ENCODE measurements at places on chromosomes 3 and 15. TPM values are rescaled to one million over a fixed set of nuclear protein-coding genes. Genes with fewer than 3 reads are reported as not detected.

DNA sequence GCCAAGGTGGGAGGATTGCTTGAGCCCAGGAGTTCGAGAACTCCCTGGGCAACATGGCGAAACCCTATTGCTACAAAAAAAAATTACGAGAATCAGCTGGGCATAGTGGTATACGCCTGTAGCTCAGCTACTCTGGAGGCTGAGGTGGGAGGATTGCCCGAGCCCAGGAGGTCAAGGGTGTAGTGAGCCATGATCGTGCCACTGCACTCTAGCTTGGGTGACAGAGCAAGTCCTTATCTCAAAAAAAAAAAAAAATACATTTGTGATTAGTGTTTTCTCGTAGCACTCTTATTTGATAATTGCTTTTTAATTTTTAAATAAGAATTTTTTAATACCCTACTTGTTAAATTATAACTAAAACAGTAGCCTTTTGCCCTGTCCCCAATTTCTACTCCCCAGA lies 18.4 kb downstream of the IREB2 start:
- DNase-seq = no peak

- peak; percentile 48 for DNase-seq
These were observed 257.1 kb upstream of the TRIM42 start for GRCh38 chr3:140420621-140421357.

DNA sequence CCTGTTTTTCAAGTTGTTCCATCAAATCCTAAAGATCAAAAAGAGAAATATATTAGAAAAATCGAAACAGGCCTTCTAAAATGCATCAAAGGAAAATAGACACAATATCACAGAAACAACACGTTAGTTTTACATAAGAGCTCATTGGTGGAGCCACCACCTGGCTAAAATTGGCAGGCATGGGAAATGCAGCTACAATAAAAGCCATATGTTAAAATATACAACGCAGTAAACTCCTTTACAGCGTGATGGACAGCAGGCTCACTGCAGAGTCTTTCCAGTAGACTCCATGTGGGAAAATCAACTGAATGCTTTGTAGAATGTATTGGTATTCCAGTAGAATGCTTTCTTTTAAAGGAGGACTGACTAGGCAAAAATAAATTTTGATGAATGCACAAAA lies 40.9 kb upstream of the MYO5C start:
- no peak for DNase-seq

DNA sequence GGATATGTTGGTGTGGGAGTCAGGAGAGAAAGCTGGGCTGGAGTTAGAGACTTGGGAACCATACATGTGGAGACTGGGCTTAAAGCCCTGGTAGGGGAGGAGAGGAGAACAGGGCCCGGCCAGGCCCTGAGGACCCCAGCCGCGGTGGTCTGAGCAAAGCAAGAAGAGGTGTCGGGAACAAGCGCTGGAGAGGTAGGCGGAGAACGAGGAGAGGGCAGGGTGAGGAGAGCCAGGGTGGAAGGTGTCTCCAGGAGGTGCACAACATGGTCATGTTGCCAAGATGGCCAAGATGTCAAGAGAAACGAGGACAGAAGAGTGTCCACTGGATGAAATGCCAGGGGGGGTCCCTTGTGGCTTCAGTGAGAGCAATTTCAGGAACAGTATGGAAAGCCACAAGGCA lies 5.5 kb downstream of the CHAC1 start:
- DNase-seq = no peak

The BOC gene
- total RNA-seq = 5.0 TPM

GRCh38 chr3:42340466-42340865 lies 69.9 kb downstream of the LYZL4 start:
- DNase-seq = no peak

DNA sequence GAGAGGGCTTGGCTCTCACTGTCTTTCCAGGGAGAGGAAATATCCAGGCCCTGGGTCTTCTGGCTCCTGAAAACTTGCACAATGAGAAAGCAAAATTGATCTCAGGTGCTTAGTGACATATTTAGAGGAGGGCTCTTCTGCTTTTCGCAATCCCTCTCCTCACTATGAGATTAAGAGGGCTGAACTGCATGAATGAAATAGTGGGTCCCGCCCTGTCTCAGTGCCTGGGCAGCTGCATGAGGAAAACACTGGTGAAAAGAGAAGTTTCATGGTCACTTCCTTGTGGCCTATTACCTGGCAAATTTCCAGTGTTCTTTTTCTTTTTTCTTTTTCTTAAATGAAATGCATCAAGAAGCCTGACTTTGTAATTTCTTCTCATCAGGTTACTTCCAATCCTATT lies 73.5 kb downstream of the TRAK1 start:
- DNase-seq = no peak

- DNase-seq = no peak
These were observed 1026.5 kb upstream of the CFAP20DC start for GRCh38 chr3:60076331-60076730.

The ZNF609 gene
- total RNA-seq = 7.3 TPM

GRCh38 chr3:69435274-69436265 lies 49.7 kb upstream of the FRMD4B start:
- DNase-seq = no peak

DNA sequence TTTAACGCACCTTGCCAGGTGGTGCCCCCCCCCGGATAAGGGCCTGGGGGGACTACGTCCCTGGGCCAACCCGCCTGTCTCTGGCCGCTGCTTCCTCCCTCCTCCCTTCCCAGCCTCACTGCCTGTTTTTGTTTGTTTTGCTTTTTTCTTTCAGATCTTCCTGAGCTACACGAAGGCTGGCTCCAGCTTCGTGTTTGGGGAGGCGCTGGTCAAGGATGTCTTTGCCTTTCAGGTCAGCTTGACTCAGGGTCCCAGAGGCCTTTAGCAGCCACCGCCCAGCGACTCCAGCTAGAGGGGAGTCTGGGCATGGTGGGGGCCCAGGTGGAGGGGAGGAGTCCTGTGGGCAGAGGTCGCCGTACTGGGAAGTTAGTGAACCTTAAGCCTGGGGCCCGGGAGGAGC lies 24.1 kb downstream of the SLC28A1 start:
- DNase-seq = no peak

DNA sequence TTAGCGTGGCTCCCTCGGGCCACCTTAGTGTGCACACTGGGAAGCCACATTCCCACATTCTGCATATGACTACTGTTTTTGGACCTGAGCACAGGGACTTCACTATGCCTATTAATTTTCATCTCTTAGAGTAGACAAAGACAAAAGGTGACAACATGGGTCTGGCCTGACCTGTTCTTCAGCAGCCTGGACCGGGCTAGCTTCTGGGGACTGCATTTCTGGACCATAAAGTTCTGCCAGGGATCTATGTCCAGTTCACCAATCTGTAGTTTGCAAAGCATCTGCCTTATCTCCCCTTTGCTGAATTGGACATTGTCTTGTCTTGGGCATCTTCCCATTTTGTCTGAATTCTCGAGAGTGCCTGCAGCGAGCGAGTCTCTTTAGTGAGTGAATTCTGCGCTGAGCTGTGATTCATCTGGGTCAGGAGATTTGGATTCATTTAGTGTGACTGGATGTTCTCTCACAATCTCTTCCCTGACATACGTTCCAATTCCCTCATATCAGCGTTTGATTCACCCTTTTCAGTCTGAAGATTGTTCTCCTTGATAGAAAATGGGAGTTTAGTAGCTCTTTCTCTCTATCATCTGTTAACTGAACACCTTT lies 112.2 kb upstream of the PLXNA1 start:
- DNase-seq = no peak

The C3orf18 gene
- total RNA-seq = 2.6 TPM

DNA sequence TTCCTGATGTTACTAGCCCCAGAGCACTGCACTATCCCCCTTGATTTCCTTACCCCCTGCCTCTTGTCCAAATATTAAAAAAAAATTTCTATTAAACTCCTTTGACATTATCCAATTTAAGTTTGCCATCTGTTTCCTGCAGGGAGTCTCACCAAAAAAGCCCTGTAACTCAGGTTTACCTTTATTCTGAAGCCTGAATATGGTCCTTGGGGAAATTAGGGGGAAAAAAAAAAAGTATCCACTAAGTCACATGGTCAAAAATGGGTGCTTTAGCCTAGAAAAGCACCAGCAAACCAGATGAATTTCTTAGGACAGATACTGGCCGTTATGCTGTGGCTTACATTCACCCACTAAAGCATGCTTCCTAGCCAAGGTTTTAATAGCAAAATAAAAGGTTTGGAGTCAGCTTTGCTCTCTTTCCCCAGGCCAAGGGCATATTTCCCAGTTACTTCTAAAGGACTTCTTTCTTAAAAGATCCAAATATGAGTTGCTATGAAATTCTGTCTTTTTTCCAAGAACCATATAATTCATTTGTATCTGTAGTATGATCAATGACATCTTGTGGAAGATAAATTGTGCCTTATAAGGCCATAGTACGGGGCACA lies 394.9 kb downstream of the LSAMP start:
- DNase-seq = no peak

DNA sequence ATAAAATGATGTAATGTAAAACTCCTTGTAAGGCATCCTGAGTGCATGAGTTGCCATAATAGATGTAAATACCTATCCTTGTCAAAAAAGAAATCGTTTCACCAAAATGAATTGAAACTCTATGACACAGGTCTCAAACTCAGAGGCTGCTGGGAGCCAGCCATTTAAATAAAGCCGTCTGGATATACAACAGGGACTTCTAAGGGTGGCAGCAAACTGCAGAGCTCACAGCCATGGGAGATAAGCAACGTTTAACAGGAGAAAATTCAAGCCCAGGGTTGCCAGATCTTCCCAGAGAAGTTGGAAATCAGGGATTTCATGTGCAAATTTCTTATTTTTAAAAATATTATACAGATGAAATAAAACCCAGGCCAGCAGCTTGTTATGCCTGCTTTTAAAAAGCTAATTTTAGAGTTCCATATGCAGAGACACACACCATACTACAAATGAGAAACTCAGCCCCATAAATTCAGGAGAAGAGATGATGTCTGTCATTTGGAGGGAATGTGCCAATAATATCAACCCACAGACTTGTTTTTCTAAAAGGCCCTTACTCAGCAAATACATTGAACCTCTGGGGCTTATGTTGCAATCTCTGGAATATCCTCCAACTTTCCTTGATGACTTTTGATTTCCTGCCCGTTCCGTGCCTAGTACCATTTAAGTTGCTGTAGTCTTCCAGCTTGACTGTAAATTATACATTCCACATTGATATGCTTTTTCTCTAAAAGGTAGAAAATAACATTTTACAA lies 75.6 kb downstream of the AQP9 start:
- no peak for DNase-seq

- no peak for DNase-seq
These were observed 13.9 kb upstream of the XXYLT1 start for GRCh38 chr3:195284842-195285241.

- peak; percentile 34 for DNase-seq
These were observed 41.2 kb downstream of the CEP63 start for GRCh38 chr3:134527037-134527436.

GRCh38 chr15:28182731-28183130 lies 83.6 kb upstream of the OCA2 start:
- no peak for DNase-seq

GRCh38 chr3:81022339-81022738 lies 739.1 kb downstream of the GBE1 start:
- DNase-seq = no peak

DNA sequence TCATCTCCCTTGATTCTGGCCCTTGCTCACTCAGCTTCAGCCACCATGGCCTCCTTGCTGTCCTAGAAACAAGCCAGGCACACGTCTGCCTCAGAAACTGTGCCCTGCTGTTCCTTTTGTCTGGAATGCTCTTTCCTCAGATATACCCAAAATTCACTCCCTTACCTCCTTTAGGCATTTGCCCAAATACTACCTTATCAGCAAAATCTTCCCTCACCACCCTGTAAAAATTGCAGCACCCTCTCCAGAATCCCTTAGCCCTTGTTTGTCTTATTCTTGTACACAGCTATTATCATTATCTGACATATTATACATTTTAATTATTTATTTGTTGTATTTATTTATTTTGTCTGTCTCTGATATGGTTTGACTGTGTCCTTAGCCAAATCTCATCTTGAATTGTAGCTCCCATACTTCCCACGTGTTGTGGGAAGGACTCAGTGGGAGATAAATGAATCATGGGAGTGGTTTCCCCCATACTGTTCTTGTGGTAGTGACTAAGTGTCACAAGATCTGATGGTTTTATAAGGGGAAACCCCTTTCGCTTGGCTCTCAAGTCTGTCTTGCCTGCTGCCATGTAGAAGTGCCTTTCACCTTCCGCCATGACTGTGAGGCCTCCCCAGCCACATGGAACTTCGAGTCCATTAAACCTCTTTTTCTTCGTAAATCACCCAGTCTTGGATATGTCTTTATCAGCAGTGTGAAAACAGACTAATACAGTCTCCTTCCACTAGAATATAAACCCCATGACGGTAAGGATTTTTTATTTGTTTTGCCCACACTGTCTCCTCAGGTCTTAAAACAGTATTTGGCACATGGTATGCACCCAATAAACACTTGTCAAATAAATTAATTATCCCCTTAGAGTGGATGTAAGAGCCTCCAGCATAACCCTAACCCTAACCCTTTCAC lies 60.0 kb upstream of the STT3B start:
- DNase-seq = peak; percentile 80

- DNase-seq = no peak
These were observed 18.4 kb upstream of the LRRK1 start for GRCh38 chr15:100900795-100901169.

DNA sequence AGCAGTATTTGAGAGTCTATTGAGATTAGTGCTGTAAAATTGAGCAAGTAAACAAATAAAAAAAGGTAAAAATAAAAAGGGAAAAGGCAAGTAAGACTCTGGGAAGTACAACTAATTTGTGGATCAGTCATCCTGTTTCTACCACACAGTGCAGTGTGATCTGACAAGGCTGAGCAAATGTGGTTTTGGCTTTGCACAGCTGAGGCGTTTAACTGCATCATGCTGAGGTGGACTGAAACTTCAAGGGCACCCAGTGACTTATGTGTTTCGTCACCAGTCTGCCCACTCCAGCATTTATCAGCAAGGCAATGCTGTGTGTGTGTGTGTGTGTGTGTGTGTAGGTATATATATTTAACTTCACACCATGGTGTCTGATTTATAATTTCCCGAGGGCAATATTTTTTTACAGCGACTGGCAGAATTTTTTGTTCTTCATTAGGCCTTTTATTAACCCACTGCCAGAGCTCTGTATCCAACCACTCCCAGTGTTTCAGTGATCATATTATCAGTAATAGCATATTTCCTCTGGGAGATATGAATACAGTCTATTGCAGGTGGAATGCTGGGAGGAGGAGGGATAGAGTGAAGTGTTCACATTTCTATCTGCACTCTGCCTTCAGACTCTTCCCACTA lies 131.5 kb upstream of the SATB1 start:
- no peak for DNase-seq

The HHLA2 gene
- total RNA-seq = not detected

DNA sequence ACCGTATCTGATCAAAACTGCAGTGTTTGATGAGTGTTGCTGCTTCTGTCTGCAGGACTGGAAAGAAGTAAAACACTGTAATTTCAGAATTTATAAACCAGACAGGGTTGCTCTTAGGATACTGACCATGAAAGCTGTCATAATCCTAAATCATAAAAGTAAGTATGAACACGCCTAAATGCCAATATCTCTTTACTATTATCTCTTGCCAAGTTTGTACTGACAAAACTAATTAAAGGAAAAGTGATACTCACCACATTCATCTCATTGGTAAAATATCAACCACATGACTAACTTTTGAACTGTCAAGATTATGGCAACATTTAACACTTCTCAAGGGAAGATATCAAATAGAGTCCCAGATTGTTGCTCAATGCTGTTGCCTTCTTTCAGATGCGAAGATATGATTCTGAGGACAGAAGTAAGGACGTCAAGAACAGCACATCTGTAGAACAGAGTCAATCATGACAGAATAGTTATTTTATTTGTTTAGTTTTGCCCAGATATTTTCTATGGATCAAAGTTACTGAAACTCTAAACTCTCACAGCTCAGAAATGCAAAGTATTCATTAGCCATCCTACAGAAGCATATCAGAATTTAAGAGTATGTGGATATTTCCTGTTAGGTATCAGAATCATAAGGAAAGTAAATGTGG lies 61.4 kb upstream of the COL8A1 start:
- DNase-seq = no peak

All from Daoy (cell line).